ENCODE measurements at places on chromosomes 4 and X.

DNA sequence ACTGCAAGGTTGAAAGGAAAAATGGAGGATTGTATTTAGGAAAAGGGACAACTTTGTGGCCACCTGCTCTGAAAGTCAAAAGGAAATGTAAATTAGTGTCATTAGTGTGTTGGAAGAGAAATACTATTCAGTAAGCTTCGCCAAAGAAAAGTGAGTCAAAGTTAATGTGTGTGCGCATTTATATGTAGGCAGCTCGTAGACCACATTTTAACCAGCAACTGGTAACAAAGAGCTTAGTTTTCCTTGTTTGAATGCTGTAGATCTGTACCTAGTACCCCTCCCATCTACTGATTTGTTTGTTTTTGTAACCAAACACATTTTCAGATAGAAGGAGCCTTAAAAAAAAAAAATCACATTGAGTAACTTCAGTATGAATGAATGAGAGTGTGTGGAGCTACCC lies 69.3 kb downstream of the GPAT3 start:
- DNase-seq, result no peak

DNA sequence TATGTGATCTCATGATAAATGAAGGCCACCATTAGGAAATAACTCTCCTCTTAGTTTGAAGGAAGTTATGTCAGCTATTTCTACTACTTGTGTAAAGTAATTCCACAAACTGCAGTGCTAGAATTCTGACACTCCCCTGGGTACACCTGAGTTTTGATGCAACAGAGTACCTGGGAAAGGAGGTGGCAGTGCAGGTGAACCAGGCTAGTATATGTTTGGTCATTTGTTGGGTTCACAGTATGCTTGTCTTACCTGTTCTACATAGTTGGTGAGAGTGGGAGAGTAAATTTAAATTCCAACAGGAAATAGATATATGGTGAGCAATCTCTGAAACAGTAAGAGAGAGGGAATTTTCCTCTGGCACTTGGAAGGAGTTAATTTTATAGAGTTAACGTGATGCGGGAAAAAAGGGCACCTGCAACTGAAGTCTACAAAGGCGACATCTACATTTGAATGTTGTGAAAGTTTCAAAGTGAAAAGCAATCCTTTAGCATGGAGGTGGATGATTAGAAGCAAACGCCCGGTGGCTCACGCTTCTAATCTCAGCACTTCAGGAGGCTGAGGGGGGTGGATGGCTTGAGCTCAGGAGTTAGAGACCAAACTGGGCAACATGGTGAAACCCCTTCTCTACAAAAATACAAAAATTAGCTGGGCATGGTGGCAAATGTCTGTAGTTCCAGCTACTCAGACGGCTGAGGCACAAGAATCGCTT lies 8.3 kb upstream of the SLC10A6 start:
- no peak for DNase-seq

DNA sequence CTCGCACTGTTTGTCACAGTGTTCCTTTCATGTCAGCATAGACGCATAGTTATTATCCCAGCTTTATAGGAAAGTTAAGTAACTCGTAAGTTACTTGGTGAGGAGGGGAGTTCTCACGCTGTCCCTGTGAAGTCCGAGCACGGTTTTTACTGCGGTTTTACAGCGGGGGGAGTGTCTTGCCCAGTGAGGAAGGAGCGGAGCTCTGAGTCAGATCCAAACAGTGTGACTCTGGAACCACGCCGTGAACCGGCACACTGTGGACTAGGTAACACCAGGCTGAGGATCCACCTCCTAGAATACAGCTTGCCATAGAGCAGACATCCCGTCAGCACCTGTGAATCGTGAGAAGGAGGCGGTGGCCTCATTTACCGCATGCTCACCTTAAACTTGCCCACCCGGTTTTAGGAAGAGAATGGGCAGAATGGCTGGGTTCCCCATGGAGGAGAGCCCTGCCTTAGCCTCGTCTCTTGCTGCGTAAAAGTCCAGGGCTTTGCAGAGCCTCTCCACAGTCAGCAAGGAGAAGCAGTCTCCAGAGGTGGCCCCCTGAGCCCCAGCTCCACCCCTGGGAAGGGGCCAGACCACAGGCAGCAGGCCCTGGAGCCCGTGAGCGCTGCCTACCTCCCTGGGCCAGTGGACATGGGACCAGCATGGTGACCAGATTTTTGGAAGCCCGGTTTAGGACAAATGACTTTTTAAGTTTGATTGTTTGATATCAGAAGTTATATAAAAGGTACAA lies 40.2 kb upstream of the HGFAC start:
- DNase-seq, result no peak

- DNase-seq, result no peak
Observed at GRCh38 chr4:124321364-124321763, 391.2 kb downstream of the ANKRD50 start.

GRCh38 chrX:150365990-150366911 lies 3.1 kb downstream of the MAMLD1 start:
- DNase-seq, result no peak

DNA sequence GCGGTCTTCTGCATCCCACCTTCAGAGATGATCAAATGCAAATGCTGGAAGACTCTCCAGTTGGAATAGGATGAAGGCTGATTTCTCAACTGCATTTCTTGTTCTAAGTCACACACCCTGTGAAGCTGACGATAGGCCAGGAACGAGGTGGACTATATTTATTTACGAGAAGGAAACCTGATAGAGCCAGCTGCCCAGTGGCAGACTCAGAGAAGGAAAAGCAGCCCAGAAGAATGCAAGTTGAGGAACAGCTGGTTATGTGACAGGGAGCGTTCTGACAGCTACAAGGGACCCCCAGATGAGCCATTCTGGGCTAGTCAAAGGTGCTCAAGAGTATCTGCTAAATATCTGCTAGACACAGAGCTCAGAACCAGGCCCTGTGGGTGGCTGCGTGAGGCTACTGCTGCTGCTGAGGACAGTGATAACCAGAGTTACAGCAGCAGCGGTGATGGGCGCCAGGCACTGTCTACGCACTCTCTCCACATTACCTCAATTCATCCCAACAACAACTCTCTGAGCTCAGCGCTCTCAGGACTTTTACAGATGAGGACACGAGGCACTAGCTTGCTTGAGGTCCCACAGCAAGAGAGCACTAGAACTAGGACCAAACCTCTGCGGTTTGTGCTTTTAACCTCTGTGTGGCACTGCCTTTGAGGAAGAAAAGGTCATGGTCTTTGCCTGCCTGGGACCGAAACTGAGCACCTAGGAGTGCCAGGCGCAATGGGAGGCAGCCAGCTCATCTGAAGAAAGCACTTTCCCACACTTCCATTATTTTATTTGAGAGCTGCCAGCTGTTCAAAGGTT lies 69.0 kb downstream of the GATB start:
- no peak for DNase-seq

GRCh38 chr4:181200076-181200475 lies 1043.1 kb upstream of the TENM3 start:
- DNase-seq, result no peak

DNA sequence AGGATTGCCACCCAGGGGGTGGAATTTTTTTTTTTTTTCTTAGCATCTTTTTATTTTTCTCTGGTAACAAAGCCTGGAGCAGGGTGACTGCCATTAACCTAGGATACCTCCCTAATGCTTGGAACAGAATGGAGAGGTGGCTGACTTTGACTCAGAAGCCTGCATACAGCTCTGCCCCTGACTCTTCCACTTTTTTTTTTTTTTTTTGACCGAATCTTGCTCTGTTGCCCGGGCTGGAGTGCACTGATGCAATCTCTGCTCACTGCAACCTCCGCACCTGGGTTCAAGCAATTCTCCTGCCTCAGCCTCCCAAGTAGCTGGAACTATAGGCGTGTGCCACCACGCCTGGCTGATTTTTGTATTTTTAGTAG lies 341 bp upstream of the SLC2A9 start:
- no peak for DNase-seq

DNA sequence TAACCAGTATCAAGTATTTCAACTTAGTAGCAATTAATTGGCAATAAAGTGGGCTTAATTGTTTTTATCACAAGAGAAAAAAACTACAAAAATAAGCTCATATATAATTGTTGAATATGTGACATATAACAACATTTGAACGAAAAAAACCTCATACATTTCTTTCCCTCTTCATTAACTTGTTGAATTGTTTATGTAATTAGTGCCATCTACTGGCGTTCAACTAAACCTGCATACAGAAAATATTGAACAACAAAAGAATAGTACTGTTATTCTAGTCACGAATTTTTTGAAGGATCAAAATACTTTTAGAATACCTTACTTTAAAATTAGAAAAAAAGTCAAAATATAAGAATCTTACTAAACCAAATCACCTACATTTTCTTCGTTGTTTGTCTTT lies 586.5 kb upstream of the FTHL17 start:
- no peak for DNase-seq

DNA sequence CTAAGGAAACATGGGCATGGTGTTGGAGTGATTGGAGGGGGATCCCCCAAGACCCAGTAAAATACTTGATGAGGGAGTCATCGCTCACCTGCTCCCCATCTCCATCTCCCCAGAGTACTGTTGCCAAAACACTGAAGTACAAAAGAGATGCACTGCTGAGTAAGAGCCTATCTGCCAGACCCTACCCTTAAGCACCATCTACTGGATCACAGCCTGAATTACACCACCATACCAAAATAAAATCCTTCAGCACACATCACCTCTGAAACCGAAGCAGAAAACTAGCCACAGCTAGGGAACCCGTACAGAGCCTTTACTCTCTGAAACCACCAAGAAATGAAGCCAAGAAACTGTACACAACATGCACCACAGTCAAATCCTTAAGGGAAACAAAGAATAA lies 466.3 kb upstream of the ACTRT1 start:
- DNase-seq, result no peak

- no peak for DNase-seq
Observed at GRCh38 chr4:159153669-159154068, 50.8 kb downstream of the RAPGEF2 start.

DNA sequence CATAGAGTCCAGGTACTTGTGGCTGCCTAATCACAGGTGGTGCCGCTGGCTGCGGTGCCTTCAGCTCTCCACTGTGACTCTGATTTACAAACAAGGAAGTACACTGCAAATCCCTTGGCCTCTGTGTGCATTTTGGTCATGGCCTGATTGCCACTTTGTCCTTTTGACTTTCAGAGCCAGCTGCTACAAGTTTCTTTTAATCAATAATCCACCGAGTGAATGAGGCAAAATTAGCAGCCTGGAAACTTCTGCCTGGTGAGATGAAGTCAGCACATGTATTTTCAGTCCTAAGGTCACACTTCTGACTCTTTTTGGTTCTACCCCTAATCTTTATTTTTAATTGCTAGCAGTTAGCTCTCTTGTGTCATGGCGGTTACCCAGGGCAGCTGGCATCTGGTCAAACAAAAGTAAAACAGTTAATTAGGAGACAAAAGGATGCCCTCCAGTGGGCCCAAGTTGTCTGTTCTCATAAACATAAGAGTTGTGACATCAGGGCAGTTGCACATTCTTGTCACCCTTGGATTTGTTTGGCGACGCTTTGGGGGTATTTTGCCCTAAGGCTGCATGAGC lies 62.3 kb upstream of the LNX1 start:
- no peak for DNase-seq

DNA sequence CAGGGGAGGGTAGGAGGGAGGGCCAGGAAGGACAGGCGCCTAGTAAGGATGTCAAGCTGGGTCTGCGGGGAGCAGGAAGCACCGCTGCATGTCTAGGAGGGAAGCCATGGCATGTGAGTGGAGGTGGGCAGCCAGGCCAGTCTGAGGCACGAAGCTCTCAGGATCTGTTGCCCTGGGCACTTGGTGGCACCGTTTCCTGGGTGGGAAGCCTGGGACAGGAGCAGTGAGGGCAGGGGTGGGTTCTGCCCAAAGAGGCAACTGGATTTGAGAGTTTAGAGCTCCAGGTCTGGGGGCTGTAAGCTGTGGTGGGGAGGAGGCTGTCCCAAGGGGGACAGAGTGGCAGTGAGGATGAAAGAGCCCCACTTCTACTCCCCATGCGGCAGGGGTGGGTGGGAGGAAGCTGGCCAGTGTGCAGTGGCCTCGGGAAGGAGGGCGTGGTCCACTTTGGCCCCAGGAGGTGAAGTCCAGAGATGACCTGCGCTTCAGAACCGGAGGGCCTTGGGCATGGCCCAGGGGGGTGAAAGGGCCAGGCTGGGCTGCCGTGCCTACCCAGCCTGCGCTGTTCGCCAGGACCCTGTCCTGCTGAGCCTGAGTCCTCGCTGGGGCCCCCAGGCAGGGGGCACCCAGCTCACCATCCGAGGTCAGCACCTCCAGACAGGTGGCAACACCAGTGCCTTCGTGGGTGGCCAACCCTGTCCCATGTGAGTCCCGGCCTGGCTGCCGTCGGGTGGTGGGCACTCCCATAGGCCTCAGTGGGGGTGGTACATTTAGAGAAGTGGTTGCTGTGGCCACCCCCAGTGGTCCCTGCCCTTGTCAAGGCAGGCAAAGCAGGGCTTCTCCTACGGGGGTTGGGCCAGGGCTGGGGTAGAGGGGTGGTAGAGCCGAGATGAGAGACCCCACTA lies 8.3 kb upstream of the SRPK3 start:
- DNase-seq, result no peak

DNA sequence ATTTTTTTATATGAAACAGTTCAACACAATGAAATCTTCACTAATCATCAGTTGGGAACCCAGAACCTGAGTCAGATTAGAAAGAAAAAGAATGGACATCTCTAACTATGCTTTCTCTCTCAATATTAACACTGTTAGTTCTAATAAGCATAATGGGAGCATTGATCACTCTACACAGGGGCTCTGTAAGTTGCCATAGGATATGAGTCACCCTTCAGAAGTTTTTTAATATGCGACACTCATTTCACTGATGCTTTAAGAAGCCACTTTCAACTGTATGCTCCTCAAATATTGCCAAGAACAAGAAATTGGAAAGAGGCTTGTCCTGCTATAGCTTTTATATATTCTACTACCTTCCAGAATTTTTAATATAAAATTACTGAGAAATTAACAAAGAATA lies 187.0 kb downstream of the AASDH start:
- DNase-seq, result no peak

GRCh38 chrX:119573840-119574393 lies 446 bp upstream of the UBE2A start:
- DNase-seq, result no peak

DNA sequence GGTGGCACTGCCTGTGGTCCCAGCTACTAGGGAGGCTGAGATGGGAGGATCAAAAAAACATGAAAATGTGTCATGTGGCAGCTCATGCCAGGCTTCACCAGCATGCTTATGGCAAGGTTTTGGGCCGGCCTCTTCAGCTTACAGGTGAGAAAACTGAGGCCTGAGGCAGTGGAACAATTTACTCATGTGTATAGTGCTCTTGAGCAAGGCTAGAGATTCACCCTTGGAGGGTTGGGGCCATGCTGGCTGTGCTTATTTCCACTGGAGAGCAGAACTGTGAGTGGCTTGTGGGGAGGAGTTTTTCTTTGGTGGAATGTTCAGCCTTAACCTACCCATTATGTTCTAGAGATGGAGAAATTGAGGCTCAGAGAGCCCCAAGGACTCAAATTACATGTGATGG lies 31.8 kb downstream of the NSD2 start:
- DNase-seq, result no peak

- DNase-seq, result no peak
Observed at GRCh38 chr4:10345381-10345784, 111.8 kb downstream of the ZNF518B start.

DNA sequence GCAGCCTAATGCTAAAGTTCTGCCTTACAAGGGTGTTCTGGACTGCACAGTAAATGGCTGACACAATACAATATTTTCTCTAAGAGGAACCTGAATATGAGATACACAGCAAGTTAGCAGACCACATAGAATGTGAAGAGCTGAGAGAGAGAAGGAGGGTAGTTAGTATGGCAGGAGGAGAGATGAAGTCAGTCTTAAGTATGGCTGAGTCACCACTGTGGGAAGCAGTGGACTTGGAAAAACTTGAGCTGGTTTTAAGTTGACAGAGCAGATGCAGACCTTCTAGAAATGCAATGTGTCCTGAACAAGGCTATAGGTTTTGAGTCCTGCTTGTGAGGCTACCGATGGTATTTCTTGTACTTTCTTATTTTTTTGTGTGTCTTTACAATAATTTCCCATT lies 172.5 kb downstream of the SH2D1A start:
- no peak for DNase-seq

Data from activated CD4-positive, alpha-beta T cell treated with anti-CD3 and anti-CD28 coated beads, Interleukin-2, amount 50 U/mL, for 1 hour (primary cell).